ENCODE measurements at places on chromosomes 1 and 21.

GRCh38 chr1:12619792-12620487 is 1.9 kb upstream of the DHRS3 start:
- peak; percentile 85 for DNase-seq

GRCh38 chr1:60427701-60428100 is 354.1 kb upstream of the C1orf87 start:
- no peak for DNase-seq

- no peak for DNase-seq
Observed at GRCh38 chr1:226988334-226988666, 48.2 kb downstream of the COQ8A start.

DNA sequence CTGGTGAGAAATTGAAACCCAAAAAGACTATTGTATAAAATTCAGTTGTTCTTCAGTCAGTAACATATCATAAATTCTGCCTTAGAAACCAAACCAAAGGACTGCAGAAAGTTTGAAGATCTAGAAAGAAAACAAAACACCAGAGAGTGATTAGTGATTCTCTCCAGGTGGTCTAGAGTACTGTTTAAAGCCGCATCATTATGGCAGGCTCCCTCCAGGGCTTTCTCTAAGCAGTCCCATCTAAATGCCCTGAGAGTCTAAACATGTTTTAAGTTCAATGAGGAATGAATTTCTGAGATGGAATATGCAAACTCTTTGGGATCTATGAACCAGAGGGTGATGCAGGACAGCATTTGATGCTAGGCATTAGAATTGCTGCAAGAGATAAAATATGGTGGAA is 100.9 kb upstream of the ST6GALNAC5 start:
- no peak for DNase-seq

GRCh38 chr1:66176012-66176715 is 357.8 kb upstream of the SGIP1 start:
- DNase-seq: no peak

DNA sequence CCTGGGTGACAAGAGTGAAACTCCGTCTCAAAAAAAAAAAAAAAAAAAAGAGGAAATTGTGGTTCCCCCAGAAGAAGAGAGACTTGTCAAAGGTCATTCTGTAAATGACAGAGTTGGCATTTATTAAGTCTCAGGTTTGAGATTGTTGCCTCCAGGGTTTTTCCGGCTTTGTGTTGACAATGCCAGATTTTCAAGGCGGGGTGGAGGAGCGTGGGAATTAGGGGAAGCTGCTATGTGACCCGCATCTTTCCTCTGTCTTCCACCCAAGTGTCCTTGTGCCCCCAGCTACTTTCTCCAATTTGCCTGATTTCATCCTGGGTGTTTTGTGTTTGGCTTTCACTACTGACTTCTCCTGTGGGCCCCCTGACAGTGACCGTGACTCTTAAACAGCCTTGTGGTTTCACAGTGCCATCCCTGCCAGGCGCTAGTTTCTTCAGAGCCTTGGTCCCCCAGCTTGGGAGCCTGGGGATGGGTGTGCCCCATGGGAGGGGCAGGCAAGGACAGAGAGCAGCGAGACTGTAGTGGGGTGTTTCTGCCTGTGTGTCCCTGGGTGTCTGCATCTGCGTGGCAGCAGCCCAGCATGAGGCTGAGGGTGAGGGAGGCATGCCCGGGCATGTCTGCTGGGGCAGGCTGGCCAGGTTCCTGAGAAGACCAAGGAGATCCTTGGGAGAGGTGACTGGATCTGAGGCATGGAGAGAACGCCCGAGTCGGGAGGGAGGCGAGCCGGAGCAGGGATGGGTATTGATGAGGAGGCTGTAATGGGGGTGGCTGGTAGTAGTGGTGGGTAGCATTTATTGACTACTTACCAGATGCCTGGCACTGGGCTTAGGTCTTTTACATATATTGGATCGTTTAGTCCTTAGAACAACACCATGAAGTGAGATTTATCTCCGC is 46.3 kb downstream of the IER5 start:
- no peak for DNase-seq

GRCh38 chr1:43875331-43875730 is 58.3 kb upstream of the ARTN start:
- DNase-seq: no peak

GRCh38 chr1:174580801-174581200 is 133.0 kb downstream of the GPR52 start:
- no peak for DNase-seq

GRCh38 chr1:185716095-185716494 is 18.1 kb upstream of the HMCN1 start:
- DNase-seq: no peak

DNA sequence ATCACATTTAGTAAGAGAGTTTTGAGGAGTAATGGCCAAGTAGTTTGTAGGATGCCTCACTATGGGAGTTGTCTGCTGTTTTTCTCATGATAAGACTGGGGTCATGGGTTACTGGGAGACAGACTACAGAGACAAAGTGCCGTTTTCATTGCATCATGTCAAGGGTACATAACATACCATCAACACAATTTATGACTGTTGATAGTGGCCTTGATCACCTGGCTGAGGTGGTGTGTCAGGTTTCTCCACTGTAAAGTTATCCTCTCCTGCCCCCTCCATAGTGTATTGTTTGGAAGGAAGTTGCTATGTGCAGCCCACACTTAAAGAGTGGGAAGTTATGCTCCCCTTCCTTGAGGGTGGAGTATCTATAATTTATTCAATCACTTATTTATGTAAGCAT is 263.5 kb upstream of the POU3F1 start:
- DNase-seq: no peak

DNA sequence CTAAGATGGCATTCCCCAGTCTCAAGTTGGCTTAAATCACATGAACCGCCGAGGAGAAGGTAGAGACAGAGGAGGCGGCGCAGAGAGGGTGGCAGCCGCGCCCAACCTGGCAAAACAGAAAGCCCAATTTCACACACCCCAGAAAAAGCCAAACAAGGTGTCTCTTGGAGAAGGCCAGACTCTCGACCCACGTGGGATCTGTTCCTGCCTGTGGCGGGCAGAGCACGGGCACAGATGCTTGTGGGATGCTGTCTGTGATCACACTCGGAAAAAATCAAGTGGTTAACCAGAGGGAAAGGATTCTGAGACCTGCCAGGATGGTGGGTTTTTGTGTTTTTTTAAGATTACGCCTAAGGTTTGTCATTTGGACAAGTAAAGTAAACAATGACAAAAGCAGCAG is 80.7 kb downstream of the MRPL37 start:
- DNase-seq: no peak

DNA sequence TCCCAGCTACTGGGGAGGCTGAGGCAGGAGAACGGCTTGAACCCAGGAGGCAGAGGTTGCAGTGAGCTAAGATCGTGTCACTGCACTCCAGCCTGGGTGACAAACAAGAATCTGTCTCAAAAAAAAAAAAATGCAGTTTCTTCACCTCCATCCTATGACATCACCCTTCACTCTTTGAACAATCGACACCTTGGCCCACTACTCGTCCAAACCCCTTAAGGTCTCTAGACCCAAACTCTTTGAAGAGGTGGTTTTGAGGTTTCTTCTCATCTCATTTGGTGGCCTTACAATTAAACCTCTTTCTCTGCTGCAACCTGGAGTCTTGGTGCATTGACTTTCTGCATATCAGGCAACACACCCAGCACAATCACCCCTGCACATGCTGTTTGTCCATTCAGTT is 86.1 kb downstream of the SLC16A1 start:
- no peak for DNase-seq

DNA sequence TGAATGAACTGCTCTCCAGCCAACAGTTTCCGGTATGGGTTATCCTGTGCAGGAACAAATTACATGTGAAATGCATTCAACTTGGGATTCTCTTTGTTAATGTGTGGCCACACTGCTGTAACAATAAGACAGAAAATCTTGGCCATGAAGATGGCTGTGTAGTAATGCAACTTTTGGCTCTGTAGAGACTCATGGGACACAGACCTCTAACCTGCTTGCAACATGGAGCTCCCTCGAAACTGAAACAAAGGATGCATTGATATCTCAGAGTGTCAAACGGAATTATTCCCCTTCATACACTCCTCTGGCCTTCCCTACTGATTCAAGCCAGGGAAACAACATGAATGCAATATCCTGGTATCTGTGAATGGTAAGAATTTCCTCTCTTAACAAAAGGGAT is 559.3 kb upstream of the ZRANB2 start:
- no peak for DNase-seq

DNA sequence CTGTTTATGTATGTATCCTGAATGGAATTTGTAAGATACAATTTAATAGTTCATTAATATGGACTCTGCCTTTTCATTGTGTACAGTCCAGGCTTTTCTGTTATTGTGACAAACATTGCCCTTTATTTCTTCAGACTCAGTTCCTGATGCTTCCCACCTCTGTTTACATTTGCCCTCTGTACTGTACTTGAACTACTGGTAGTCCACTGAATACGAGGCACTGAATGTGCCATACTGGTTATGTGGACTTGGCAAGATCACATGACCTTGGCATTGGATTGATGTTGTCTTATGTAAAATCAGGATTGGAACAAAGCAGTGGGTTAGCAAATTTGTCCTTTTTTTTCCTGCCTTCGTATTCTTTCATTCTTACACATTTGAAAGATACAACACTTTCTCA is 27.8 kb downstream of the RALGPS2 start:
- no peak for DNase-seq

DNA sequence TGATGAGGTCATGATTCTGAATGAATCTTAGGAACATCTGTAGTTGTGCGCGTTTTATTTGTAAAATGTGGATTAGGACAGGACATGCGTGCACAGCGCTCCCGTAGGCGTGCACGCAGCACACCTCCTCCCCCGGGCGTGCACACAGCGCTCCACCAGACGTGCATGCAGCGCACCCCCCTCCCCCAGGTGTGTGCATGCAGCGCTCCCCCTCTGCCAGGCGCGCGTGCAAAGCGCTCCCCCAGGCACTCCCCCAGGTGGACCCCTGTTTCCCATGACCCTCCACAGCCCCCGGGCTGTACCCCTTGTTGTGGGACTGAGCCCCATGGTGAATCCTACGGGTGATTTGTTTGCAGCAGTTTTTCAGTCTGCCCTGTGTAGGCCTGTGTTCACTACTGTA is 61.6 kb downstream of the S100B start:
- DNase-seq: no peak

DNA sequence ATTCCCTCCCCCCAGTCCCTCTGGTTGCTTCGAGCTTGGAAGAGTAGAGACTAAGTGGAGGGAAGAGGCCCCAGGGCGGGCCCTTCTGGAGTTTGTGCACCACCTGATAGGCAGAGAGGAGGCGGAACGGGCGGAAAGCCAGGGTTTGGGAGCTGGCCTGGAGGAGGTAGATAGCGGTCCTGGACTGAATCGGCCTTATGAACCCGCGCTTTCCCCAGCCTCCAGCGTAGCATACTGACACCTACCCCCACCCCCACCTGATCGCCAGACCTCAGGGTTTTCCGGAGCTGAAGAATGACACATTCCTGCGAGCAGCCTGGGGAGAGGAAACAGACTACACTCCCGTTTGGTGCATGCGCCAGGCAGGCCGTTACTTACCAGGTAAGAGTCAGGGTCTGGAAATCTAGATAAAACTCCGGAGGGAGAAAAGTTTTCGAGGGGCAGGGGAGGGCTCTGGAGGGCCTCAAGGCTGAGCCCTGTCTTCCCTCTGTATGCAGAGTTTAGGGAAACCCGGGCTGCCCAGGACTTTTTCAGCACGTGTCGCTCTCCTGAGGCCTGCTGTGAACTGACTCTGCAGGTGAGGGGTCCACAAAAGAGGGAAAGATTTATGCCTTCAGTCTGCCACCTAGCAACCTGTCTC is 705 bp downstream of the UROD start:
- peak; percentile 16 for DNase-seq

GRCh38 chr1:87712261-87713010 is 383.8 kb downstream of the LMO4 start:
- no peak for DNase-seq

GRCh38 chr1:175687622-175688415 is 55.6 kb downstream of the TNR start:
- no peak for DNase-seq

GRCh38 chr1:104435255-104435654 is 685.6 kb downstream of the AMY1C start:
- no peak for DNase-seq

DNA sequence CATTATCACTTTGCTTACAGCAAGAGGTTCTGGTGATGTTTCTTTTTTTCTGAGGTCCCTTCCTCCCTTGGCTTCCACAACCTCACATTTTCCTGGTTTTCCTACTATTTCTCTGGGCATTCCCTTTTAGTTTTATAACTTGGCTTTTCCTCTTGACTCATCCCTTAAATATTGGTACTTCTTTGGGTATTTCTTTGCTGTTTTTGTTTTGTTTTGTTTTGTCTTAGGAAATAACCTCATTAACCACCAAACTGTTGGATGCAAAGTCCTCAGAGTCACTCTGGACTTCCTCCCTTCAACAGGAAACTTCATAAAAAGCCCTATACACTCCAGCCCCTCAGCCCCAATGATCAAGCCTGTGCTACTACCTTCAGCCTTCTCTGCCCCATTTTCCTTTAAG is 211.1 kb downstream of the DUSP10 start:
- no peak for DNase-seq

- no peak for DNase-seq
Observed at GRCh38 chr1:92367496-92367895, 68.6 kb downstream of the RPAP2 start.

DNA sequence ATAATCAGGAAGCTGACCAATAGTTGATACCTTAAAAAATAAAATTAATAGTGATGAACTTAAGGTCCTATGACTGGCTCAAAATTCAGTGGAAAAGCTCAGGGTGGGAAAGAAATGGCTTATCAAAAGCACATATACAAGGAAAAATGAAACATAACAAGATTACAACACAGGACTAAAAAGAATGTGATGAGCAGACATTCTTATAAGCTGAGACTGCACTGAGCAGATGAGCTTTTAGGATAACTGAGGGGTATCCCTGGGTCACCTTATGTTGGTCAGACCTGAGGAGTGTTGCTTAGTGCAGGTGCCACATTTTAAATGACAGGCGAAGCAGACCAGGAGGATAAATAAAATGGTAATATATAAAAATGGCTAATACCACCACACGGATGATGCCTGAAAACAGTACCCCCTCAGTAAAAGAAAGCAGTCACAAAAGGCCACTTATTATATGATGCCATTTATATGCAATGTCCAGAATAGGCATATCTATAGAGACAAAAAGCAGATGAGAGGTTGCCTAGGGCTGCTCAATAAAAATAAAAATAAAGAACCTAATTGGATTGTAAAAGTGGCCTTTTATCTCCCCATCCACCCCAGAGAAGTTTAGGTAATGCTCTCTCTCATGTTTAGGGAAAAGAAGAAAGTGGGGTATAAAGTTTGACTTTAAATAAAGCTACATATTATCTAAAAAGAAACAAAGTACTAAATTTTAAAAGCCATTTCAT is 163.9 kb downstream of the SLC45A1 start:
- DNase-seq: no peak

- no peak for DNase-seq
Observed at GRCh38 chr21:40162075-40162474, 294.8 kb downstream of the PCP4 start.

DNA sequence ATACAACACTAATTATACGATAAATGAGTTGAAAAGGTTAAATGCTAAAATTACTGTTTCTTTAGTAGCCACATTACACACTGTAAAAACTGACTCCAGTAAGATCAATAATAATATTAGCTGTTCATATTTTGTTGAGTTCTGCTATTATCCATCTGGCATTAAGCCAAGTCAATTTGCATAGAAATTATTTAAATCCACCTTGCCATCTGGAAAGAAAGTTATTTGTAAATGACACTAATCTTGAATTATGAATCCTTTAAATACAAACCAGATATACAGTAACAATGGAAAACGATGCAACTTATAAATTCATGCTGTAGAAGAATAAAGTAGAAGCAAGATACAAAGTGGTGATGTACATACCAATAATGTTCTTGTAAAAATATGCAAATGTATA is 81.4 kb upstream of the BCL10 start:
- no peak for DNase-seq

- DNase-seq: no peak
Observed at GRCh38 chr1:1217621-1218523, 3.9 kb upstream of the TNFRSF4 start.
